Stimulated activated CD4-positive, alpha-beta T cell treated with anti-CD3 and anti-CD28 coated beads, Interleukin-1b, Interleukin-23, amount 100 ng/mL, for 48 hours (primary cell): ENCODE measurements at places on chromosomes 7 and 10.

DNA sequence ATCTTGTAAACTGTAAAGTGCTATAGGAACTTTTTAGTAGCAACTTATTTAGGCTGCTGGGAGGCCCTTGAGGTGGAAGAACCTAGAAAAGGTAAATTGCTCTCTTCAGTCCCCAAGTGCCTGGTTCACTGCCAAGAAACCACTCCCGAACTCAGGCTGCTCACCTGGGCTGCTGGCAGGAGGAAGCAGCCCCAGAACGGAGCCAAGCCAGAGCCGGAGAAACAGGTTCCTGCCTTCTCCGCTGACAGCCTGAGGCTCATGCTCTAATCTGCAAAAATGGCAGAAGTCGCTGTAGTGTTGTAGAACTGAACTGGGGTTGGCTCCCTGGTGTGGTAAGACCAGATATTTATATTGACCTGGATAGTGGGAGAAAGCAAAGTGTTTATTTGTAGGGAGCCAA lies 136.0 kb downstream of the CUL2 start:
- no peak for DNase-seq

GRCh38 chr10:22478555-22479334 lies 133.4 kb downstream of the SPAG6 start:
- DNase-seq, result no peak

DNA sequence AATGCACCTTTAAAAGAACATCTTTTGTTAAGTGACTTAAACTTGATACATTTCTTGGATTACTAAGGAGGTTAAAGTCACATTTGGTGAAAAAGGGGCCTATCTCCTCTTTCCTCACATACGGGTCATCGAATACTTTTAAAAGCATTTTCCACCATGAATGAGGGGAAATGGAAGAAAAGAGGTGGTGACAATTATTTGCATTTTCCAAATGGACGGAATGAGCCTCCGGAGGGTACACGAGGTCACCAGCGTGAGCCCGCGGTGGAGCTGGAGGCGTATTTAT lies 1.0 kb upstream of the BMPR1A start:
- no peak for DNase-seq

DNA sequence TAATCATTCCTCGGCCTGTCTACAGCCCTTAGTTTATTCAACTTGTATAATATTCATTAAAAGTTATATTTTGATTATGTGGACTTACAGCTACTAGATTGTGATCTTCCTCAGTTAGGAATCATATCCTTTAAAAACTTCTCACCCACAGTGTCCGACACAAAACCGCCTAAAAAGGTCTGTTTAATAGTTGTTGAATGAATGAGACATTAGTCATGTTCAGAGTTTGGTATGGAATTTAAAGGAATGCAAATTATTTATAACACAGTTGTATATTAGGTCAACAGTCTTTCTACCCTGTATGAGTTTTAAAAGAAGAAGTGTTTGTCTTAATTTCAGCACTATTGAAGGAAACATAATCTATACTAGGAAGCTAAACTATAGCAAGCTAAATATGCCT lies 390.0 kb downstream of the ARL4A start:
- no peak for DNase-seq

GRCh38 chr10:79026341-79026761 lies 42.4 kb upstream of the ZMIZ1 start:
- no peak for DNase-seq
